ENCODE measurements at places on chromosomes 11 and 22. TPM values are rescaled to one million over a fixed set of nuclear protein-coding genes. Genes with fewer than 3 reads are reported as not detected.

Gene C22orf23
- total RNA-seq, result not detected

Gene ABTB2
- total RNA-seq, result 16.8 TPM

- DNase-seq, result peak; percentile 42
These were observed 13.3 kb downstream of the TTC38 start for GRCh38 chr22:46280999-46281623.

DNA sequence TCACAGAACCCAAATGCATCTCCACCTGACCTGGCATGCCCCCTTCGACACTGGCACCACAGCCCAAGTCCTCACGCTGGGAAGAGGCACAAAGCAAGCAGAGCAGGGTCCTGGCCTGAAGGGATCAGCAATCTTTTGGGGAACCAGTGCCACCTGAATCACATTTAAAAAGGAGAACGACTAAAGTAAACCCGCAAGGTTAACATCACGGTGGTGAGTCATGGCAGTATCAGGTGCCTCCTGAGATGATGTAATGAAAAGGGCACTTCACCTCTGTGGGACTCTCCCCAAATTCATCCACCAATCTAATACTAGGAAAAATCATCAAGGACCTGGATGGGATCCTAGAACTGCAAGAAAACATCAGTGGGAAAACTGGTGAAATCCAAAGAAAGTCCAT, 44.9 kb downstream of the PACSIN2 start:
- no peak for DNase-seq

DNA sequence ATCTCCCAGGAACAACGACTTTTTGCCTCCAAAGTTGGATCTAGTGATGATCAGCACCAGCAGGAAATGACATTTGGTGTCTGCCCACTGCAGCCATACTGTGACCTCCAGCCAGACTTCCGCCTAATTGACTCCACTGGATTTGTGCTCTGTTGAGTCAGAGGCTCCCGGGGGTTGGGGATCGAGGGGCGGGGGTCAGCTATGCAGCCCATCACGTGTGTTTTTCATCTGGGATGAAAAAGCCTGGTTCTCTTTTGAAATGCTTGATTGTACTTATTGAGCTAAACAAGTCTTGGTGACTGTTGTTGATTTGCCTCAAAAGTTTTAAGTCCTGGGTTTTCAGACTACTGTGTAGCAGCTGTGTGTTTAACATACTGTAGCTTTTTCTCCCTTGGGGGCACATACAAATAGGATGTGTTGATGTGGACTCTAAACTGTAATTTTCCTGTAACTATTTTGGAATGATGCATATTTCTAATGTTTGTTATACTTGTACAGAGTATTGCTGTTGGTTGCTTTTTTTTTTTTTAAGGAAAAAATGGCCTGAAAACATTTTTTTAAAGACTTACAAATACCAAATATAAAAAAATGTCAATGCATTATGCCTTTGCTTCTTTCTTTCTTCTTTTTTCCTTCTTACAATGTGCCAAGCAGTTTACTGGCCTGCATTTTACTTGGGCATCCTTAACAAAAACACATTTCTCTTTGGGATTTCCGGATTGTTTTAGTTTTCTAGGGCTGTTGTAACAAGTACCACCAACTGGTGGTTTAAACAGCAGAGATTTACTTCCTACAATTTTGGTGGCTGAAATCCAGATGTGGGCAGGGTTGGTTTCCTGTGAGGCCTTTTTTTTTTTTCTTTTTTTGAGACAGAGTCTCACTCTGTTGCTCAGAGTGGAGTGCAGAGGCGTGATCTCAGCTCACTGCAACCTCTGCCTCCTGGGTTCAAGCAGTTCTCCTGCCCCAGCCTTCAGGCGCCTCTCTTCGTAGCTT, 46.1 kb upstream of the OR4B1 start:
- DNase-seq, result no peak

GRCh38 chr22:22408269-22408668, 100.3 kb downstream of the ZNF280B start:
- no peak for DNase-seq

GRCh38 chr11:64384028-64384737, 25.2 kb downstream of the RPS6KA4 start:
- no peak for DNase-seq

GRCh38 chr22:31933816-31934482, 10.4 kb upstream of the YWHAH start:
- DNase-seq, result no peak

GRCh38 chr11:3169255-3170043, 4.3 kb upstream of the OSBPL5 start:
- no peak for DNase-seq

DNA sequence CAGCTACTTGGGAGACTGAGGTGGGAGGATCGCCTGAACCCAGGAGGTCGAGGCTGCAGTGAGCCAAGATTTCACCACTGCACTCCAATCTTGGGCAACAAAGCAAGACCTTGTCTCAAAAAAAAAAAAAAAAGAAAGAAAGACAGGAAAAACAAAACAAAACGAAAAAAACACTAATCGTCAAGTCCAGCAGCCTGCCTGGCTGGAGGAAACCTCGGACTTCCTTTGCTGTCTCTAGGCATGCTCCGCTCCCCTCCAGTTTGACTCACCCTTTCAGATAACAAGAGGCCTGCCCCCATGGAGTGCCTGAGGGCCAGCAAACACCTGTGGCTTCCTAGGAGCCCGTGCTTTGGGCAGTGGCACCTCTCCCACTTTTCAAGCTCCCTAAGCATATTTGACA, 28.8 kb upstream of the CHKA start:
- DNase-seq, result no peak

- peak; percentile 69 for DNase-seq
These were observed 16.3 kb downstream of the OR2AG2 start for GRCh38 chr11:6755303-6755952.

All from mucosa of descending colon (tissue), 3 donors.